Posterior cingulate gyrus (tissue), 11 donors: ENCODE measurements at places on chromosomes 5 and 9.

GRCh38 chr9:82940376-82940775 lies 122.6 kb downstream of the RASEF start:
- no peak for DNase-seq

DNA sequence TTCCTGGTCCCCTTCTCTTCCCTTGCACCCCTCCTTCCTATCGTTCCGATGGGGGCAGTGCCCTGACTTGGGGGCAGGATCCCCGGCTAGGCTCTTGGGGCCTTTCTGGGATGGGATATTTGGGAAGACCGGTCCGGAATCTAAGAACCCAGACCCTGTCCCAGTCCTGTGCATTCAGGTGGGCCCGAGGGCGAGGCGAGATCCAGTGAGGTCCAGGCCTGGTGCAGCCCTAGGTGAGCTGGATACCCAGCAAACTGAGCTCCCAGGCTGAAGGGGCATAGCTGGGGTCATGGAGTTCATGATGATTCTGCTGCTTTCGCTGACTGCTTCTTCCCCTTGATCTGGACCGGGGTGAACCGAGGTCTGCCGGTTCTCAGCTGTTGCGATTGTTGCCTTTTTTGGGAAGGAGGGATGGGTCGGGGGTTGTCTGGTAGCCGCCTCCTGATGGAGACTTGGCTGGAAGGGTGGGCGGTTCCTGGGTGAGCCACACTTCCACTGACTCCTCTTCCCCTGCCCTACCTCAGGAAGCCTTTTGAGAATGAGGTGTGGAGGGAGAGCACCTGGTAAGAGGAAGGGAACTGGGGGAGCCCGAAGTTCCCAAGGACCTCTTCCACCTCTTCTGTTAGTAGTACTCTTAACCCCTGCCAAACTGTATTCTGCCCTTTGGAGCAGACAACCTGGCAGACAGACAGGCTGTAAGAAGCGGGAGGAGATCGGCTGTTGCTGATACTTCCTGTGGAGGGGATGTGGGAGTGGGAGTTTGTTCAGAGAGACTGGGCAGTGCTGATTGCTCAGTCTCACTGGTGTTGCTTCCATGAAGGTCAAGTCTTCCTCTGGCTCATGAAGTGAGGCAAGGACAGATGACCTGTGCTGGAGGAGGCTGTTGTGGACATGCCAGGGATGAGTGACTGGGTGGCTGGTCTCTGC lies 1.0 kb downstream of the LRRC8A start:
- no peak for DNase-seq

DNA sequence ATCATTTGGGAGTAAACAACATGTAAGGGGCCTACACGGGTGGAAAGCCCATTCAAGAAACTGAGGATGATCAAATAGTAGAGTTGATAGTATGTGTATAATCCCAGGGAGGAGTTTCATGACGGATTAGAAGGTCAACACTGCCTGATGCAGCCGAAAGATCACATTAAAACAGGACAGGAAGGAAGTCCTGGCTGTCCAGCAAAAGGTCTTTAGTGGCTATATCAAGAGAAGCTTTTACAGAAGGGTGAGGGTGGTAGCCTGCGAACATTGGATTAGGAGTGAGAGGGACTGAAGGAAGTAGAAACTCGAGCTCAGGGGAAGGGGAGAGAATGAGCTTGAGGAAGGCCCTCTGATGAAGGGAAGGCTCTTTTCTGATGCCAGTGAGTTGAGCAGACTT lies 36.0 kb downstream of the DOCK8 start:
- DNase-seq, result no peak

GRCh38 chr5:122501089-122501435 lies 189.0 kb downstream of the SNCAIP start:
- no peak for DNase-seq

DNA sequence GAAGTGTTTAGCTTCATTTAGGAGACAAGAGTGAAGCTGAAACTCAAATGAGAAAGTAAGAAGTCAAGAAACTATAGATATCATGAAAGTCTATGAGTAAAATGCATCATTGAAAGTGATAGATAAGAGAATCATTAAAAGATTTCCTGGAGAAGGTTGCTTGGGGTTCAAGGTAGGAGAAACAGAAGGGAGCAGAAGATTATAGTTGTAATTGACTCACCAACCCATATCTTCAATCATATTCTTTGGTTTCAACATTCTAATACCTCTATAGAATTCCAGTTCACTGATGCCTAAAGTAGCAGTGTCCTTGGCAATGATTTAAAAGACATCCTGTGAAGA lies 365.7 kb upstream of the RIOK2 start:
- DNase-seq, result no peak

GRCh38 chr5:71836559-71837112 lies 117.6 kb downstream of the CARTPT start:
- no peak for DNase-seq

DNA sequence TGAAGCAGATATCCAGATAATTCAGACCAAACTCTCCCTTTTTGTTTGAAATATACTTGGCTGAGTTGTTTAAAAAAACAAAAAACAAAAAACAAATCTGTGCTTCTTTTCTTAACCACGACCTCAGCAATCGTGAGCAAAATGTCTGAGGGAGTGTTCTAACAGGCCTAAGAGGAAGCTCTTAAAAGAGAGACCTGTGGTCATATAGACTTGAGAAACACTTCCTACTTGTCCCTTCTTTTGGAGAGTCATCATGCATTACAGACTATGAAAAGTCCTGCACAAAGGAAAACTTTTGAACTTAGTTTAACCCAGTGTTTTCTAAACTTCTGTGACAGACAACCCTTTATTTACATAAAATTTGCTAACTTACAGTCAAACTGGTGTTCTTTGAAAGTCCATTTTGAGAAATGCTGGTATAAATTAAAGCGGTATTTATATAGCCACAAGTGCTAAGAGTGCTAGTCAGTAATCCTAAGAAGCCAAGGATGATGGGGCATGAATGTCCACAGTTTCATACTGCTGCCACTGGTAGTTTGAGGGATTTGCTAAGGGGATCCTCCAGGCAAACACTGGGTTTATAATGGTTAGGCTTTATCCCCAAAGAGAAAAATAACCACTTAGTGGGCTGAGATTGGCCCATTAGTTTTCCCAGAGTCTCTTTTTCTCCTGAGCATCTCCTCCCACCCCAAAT lies 199.8 kb downstream of the LRRC70 start:
- DNase-seq, result no peak

DNA sequence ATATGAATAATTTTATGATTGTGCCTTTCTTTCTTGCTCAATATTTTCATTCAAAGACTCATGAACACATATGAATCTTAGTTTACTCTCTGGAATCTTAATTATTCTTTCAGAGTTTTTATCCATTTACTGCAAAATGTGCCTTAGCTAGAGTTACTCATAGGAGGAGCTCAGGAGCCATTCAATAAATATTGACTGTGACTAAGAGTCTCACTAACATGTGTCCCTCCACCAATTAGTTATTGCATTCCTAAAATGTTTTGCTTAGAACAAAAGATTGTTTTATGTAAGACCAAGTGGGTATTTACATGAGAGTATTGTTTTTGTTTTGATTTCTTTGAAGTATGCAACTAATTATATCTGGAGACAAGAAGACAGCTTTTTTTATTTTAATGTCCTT lies 218.4 kb upstream of the MAST4 start:
- no peak for DNase-seq

- DNase-seq, result peak; percentile 70
Measured at GRCh38 chr9:13033959-13034693, 245.4 kb downstream of the MPDZ start.

GRCh38 chr9:135666534-135667462 lies 3.7 kb downstream of the LCN9 start:
- DNase-seq, result no peak

DNA sequence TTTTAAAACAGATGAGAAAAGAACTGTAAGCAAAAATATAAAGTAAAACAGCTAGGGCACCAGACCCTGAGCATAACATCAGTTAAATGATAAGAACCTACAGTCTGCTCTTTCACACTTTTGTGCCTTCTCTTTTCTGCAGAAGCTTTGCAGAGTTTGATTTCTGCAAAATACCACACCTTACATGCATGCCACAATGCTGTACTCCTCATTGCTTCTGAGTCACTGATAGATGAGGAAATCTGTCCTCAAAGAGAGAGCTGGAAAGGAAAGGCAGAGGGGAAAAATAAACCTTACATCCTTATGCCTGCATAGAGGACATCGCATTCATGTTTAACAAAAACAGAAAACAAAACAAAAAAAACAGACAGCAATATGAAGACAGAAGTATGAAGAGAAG lies 142.9 kb downstream of the ATPSCKMT start:
- no peak for DNase-seq

DNA sequence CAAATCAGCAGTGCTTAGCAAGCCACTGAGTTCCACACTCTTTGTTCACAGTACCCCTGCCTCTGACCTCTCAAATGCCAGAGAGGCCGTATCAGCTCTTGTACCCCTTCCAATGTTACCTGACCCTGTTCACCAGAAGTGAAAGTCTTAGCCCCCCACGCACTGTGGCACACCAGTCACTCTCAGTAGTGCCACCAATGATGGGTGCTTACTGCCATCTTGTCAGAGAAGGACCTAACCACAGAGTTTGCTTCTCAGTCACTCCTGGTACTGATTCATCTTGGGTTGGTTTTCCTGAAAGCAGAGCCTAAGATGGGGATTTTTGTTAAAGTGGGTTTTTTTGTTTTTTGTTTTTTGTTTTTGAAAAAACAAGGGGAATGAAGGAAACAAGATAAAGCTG lies 28.8 kb upstream of the PANK3 start:
- no peak for DNase-seq

- no peak for DNase-seq
Measured at GRCh38 chr5:73673161-73673591, 47.2 kb downstream of the ARHGEF28 start.

DNA sequence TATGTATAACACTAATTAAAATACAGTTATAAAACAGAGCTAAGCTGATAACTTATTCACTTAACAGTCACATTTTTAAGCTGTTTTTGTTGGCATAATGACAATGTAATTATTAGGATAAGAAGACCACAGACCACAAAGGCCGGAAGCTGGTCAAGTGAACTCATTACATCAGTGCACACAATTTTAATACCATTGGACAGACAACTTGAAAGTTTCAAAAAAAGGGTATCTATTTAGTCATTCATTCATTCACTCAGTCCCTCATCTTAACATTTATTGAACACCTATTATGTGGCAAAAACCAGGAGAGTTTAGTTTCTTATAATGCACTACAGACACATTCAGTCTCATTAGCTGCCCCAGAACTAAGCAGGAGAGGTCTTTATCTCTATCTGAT lies 11.6 kb downstream of the ERP44 start:
- no peak for DNase-seq

DNA sequence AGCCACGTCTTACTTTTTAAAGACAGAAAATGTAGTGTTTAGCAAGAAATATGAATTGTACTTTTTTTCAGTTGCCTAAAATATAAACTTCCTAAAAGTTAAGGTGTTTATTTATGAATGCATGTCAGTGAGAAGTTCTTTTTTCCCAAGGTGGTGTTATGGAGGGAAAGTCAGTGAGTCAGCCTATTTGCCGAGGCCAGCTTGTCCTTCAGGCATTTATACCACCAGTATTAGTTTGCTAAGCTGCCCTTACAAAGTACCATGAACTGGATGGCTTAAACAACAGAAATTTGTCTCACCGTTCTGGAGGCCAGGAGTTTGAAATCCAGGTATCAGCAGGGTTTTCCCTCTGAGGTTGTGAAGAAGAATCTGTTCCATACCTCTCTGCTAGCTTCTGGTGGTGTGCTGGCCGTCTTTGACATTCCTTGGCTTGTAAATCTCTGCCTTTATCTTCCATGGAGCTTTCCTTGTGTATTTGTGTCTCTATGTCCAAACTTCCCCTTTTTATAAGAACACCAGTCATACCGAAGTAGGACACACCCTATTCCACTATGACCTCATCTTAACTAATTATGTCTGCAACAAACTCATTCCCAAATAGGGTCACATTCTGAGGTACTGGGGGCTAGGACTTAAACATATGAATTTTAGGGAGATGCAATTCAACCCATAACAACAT lies 38.4 kb downstream of the PRKACG start:
- no peak for DNase-seq

GRCh38 chr5:174057206-174057605 lies 11.7 kb downstream of the NSG2 start:
- no peak for DNase-seq

GRCh38 chr9:75147638-75148037 lies 59.3 kb downstream of the OSTF1 start:
- no peak for DNase-seq

GRCh38 chr9:7799234-7799943 lies at the start of gene DMAC1:
TSS of gene DMAC1 (minus strand) at chr9:7799778. CDS start at chr9:7799734, 44 bp downstream.
- peak; percentile 95 for DNase-seq

DNA sequence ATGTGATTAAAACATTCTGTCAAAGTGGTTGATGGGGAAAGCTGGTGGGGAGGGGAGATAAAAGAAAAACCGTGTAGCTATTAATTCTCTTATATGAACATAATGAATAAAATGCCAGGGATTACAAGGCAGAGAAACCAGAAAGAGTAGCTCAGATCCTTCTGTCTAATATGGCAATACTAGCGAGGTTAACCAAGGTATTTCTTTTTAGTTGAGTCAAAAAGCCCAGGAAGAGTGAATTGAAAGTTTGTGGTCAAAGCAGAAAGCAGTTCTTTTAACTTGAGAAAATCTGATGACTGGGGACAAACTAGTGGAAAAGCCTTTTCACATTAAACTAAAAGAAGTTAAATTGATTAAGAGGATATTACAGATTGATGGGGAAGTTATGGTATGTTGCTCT lies 76.0 kb downstream of the ERBIN start:
- DNase-seq, result no peak

GRCh38 chr9:89409466-89409865 lies 88.4 kb downstream of the SEMA4D start:
- no peak for DNase-seq

GRCh38 chr9:111605041-111605559 lies 5.7 kb upstream of the PTGR1 start:
- no peak for DNase-seq

- DNase-seq, result no peak
Measured at GRCh38 chr5:103108086-103108485, 11.9 kb downstream of the GIN1 start.

DNA sequence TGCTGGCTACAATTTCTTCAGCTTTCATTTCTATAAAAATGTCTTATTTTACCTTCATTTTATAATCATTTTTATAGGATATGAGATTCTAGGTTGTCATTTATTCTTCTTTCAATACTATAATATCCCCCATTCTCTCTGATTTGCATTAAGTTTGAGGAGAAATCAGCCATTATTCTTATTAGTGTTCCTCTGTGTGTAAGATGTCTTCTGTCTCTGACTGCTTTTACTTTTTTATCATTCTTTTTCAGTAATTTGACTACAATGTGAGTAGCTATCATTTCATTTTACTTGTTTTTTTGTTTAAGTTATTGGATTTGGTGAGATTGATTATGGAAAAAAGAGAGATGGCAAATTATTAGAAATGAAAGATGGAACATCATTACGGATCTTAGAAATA lies 13.6 kb upstream of the SREK1 start:
- no peak for DNase-seq

GRCh38 chr5:140246378-140247122 lies 56.4 kb downstream of the PFDN1 start:
- DNase-seq, result peak; percentile 58

- DNase-seq, result no peak
Measured at GRCh38 chr5:147154809-147155208, 80.0 kb upstream of the STK32A start.

- no peak for DNase-seq
Measured at GRCh38 chr9:116154334-116154975, 864 bp downstream of the PAPPA start.

GRCh38 chr9:33498387-33498786 lies 24.7 kb upstream of the NOL6 start:
- no peak for DNase-seq

- no peak for DNase-seq
Measured at GRCh38 chr5:31317665-31318064, 124.2 kb downstream of the CDH6 start.
